Dermis blood vessel endothelial cell (primary cell): ENCODE measurements at places on chromosomes 4 and X. TPM values are rescaled to one million over a fixed set of nuclear protein-coding genes. Genes with fewer than 3 reads are reported as not detected.

DNA sequence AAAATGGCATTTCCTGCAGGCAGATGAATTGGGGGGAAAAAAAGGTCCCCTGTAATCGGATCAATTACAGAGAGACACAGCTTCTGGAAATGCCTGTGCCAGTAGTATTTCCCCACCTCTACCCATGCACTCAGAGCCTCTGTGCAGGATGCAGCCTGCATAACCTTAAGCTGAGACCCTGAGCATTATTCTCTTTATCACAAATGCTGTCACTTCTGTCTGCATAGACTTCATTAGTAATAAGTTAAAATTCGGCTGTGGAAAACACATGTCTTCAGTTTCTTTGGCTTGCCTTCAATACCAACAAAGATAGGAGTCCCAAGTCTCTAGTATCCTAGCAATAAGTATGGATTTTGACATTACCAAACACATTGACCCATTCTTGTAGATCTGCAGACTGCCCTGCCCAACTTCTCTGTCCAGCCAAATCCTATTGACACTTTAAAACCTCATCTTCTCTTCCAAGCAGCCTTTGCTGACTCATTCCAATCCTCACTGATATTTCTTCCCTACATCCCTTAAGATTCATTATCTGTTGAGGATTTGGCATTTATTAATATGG lies 70.8 kb downstream of the LUZP4 start:
- DNase-seq = no peak

GRCh38 chr4:72323227-72323626 lies 245.8 kb downstream of the ADAMTS3 start:
- no peak for DNase-seq

GRCh38 chr4:182764137-182764536 lies 153.0 kb downstream of the DCTD start:
- DNase-seq = peak; percentile 62

DNA sequence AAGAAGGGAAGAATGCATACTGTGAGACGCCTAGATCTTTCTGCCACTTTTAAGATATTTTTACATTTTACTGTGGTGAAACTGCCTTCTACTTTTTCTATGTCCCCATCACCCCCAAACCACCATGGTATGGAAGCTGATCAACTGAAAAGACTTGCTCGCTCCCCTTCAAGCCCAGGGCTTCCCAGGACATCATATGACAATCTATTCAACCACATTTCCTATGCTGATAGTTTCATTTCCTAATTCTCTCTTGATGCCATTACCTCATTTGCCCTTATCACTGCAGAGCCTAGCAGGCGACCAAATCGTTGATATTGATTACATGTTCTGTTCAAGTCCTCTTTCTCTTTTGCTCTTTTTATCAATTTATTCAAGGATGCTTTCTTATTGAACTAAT lies 40.1 kb upstream of the KLHL34 start:
- no peak for DNase-seq

DNA sequence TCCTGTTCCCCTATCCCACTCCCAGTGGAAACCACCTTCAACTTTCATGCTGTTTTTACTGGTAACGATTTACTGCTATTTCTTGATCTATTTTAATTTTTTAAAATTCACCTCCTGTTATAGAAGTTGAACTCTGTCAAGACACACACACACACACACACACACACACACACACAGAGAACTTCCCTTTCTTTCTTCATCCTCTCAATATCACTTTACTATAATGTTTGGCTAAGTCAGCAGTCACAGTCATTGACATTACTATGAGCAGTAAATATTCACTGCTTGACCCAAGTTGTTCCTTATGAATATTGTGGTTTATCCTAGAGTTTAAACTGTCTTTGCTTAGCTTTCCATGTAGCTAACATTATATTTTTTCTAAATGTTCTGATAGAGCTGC lies 24.0 kb upstream of the SGMS2 start:
- DNase-seq = no peak

DNA sequence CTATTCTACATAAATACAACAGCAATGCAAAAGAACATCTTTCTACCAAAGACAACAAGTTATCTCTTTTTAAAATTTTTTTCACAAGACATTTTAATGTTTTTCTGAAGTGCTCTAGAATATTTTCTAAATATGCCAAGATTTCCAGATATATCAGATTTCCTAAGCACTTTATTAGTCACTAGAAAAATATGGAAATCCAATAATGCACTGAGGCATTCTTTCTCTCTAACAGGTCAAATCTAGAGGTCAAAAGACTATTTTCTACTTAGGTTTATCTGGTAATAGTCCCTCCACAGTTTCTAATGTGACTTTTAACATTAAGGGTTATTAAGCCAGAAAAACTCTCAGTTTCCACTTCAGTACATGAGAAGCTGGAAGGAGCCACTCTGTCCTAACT lies 1041.2 kb upstream of the INTU start:
- no peak for DNase-seq

DNA sequence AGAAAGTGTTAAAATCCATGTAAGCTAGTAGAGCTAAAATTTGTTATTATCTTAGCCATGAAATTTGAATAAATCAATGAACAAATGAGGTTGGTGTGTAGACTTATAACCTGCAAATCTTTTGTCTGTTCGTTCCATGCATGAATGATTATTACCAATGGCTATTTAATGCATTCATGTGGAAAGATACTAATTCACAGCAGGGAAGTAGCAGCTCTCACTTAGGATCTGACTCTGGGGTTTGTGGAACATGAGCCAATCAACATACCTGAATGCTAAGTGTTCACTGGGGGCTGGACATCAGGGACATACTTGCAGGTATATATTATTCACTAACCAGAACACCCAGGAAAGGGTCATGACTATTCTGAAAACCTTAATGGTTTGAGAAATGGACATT lies 444.1 kb downstream of the STIM2 start:
- DNase-seq = no peak

GRCh38 chr4:84319124-84319523 lies 180.0 kb downstream of the NKX6-1 start:
- no peak for DNase-seq

GRCh38 chr4:38730493-38730829 lies 52.3 kb downstream of the TLR10 start:
- DNase-seq = no peak

ASB9 gene
- 5.3 and 12.1 TPM in 2 replicates for total RNA-seq

GRCh38 chr4:69881173-69881773 lies 21.3 kb upstream of the SULT1E1 start:
- peak; percentile 64 for DNase-seq

DNA sequence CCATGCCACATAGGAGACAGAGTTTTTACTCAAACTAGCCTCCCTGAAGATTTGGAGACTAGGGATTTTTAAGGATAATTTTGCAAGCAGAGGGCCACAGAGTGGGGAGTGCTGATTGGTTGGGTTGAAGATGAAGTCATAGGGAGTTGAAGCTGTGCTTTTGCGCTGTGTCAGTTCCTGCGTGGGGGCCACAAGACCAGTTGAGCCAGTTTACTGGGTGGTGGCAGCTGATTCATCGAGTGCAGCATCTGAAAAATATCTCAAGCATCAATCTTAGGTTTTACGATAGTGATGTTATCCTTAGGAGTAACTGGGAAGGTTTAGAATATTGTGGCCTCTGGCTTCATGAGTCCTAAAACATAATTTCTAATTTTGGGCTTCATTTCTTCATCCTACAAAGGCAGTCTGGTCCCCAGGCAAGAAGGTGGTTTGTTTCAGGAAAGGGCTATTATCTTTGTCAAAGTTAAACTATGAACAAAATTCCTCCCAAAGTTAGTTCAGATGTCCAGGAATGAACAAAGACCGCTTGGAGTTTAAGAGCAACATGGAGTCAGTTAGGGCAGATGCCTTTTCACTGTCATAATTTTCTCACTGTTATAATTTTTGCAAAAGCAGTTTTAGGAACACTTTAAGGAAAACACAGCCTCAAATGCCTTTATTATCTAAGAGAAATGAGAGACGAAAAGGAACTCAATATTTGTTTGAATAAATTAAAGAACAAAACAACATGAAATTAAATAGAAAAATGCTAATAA lies 960.8 kb upstream of the PRKX start:
- DNase-seq = no peak

GRCh38 chrX:44274096-44274495 lies 69.4 kb downstream of the EFHC2 start:
- DNase-seq = no peak

CCDC110 gene
- total RNA-seq = 0.42 and 0.68 TPM in 2 replicates

GPR34 gene
- total RNA-seq = not detected in 2 replicates

ATP2B3 gene
- under 0.01 TPM in 1 of 2 replicates, not detected in the other for total RNA-seq

- no peak for DNase-seq
Observed at GRCh38 chrX:7269991-7270390, 122.0 kb upstream of the PUDP start.

DNA sequence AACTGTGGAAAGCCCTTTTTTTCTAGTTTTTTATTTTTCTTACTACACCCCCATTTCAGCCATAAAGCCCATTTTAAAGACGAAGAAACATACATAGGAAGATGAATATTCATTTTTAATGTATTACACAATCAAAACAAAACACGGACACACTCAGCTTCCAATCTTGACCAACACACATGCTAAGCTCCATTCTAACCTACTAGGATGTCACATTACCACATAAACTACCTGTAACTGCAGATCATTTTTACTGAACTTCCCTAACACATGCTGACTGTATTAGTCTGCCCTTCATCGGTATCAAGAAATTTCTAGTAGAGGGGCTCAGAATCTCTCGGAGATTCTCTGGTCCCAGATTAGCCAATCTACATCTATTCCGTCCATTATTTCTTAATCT lies 1.8 kb downstream of the CCNI start:
- peak; percentile 10 for DNase-seq

ADH1B gene
- not detected in 2 replicates for total RNA-seq

DNA sequence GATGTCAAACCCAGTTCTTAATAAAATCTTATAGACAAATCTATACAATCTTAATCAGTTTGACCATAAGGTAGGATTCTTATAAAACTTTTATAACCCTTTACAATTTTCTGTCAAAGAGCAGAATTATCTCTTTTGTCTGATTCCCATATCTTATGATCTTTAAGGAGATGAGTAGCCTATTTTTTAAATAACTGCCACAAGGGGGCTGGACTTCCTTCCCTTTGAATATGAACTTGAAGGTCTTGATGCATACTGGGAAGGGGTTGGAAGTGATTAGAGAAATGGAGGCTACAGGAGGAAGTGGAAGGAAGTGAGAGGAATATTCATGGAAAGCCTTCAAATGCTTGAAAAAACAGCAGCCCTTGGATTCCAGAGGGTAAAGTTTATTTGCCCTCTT lies 111.1 kb downstream of the APOOL start:
- DNase-seq = no peak

CDKL2 gene
- 0.14 and 0.34 TPM in 2 replicates for total RNA-seq
